Activated CD4-positive, alpha-beta memory T cell treated with anti-CD3 and anti-CD28 coated beads, Interleukin-2, amount 10 ng/mL, durations not matched to agents 7 days and 5 days (primary cell): ENCODE measurements at places on chromosomes 6 and 20.

DNA sequence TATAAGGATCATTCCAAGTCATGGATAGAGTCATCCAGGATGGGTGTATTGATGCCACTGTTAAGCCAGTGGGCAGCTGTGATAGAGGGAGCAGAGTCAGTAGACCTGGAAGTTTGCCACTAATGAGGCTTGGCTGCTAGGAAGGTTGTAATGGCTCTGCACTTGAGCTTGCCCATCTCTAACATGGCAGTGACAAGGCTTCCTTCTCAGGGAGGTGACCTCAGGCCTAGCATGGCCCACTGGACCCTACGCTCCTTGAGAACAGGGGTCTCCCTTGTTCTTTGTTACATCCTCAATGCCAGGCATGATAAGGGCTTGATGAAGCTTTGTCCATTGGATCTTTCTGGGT, 155.1 kb downstream of the CD83 start:
- DNase-seq = no peak

DNA sequence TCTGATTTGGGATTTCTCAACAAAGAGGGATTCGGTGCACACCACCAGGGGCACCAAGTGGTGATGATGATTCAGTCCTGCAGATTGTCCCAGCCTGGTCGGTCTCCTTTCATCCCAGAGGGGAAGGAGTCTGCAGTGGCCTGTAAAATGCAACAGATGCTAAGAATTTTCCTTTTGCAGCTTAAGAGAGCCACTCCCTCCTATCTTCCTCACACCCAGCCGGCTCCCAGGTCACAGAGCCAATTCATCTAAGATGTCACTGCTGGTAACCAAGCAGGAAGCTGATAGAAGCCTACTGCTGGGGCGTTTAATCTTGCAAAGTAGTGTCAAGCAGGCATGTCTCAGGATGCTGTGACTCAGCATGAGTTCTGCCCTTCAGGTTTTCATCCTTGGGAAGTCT, 203.8 kb upstream of the LRFN2 start:
- no peak for DNase-seq

GRCh38 chr6:148689168-148689567, 57.7 kb upstream of the UST start:
- DNase-seq = no peak

DNA sequence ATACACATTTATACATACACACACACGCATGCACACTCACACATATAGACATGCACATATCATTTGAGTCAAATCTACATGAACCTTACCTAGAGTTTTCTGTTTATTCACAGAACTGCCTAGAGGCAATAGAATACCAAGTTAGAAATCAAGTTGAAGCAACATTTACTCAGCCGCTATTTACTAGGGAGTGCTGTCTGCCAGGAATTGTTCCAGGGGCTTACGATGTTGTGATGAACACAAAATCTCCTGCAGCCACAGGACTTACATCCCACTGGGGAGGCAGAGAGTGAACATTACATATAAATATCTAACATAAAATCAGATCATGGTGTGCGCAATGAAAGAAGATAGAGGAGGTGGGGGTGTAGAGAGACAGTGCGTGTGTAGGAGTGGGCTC, 80.4 kb downstream of the GCLC start:
- no peak for DNase-seq

- no peak for DNase-seq
These were observed 416.5 kb downstream of the BCKDHB start for GRCh38 chr6:80523010-80523409.

DNA sequence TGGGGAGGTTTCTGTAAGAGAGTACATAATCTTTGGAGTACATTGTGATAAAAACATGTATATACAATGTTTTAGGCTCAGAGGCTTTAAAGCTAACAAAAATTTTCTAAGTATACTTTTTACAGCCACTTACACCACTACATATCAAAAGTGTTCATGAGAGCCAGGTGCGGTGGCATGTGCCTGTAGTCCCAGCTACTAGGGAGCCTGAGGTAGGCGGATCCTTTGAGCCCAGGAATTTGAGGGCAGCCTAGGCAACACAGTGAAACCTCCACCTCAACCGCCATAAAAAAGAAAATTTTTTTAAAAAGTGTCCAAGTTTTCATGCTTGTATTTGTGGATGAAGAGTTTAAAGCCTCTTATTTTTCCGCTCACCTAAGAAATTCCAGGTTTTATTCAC, 22.5 kb downstream of the SNX3 start:
- DNase-seq = no peak

DNA sequence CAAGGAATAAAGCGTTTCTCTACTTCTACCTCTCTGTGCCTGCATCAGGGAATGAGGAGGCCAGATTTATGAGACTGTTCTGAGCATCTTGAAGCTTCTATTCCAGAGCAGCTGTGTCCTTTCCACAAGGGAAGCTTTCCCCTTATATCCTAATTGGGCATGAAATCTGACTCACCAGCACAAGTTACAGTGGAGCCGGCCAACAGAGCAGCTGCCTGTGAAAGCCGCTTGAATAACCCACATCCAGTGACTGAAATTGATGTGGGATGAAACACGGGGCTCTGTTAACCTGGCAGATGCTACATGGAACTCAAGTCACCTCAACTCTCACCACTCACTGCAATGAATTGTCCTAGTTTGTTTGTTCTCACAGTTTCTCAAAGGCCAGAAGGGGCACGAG, 400.3 kb downstream of the TFAP2A start:
- DNase-seq = no peak

DNA sequence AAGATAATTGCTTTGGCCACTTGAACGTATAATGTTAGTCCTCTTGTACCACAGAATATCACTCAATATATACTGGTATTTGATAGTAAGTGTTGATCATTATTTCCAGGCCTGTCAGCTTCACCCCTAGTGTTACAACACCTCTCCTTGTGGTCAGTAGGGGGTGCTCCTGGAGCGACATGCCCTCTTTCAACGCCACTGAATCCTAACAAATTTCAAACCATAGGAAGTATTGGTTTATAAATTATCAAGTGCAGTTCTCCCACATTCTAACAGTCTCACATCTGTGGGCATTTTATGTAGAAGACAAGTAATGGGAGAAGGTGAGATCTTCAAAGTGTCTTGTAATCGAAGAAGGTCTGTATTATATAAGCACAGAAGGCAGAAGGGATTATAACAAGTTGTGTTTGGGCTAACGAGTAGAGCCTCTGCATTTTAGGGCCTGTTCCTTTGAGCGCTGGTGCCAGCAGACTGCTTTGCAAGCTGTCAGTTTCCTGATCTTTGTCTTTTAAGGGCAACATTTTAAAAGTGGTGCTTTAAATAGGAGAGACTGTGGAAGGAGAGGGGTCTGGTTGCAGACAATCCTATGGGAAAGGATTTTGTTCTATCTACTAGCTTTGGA, 57.1 kb upstream of the CEP162 start:
- no peak for DNase-seq

GRCh38 chr20:61271312-61272231, 19.5 kb downstream of the CDH4 start:
- no peak for DNase-seq

DNA sequence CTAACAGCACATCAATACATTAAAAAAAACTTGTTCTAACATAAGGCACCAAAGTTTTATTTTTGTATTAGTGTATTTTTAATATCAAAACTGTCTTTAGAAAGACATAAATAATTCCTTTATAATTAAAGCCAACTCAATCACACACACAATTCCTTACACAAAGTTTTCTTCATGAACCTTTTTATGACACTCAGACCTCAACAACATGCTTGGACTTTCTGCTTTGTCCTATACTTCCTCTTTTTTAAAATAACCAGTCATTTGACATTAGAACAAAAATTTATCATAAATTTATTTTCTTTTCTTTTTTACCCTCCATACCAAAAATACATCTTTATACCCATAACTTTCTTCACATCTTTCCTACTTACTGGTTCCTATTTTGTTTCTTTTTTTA, 292.0 kb upstream of the ARID1B start:
- no peak for DNase-seq
